ENCODE measurements at places on chromosomes 7 and 10.

- DNase-seq, result no peak
These were observed 63.1 kb downstream of the FZD1 start for GRCh38 chr7:91327346-91327745.

DNA sequence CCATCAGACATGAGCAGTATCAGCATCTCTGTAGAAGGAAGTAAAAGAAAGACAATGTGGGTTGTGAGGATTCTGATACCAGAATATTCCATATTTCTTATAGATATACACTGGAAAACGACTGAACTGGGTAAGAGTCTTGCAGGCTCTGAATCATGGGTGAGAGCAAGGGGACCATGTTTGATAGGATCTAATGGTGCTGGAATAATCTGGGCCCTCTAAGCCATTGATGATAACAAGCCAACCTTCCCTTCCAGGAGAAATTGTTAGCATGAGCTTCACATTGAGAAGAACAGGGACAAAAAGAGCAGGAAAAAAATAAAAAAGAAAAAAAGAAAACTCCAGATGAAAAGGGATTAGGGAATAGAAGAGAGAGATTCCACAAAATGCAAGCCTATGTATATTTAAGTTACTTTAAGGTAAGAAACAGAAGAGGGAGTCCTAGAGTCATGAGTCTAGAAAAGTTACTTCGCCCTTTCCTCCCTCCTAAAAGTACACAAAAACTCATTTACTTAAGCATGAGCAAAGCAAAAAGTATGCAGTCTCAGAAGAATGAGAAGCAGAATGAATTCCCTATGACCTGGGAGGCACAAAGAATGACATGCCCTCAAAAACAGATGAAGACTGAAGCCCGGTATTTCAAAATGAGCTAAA lies 181.9 kb downstream of the TMEM26 start:
- no peak for DNase-seq

DNA sequence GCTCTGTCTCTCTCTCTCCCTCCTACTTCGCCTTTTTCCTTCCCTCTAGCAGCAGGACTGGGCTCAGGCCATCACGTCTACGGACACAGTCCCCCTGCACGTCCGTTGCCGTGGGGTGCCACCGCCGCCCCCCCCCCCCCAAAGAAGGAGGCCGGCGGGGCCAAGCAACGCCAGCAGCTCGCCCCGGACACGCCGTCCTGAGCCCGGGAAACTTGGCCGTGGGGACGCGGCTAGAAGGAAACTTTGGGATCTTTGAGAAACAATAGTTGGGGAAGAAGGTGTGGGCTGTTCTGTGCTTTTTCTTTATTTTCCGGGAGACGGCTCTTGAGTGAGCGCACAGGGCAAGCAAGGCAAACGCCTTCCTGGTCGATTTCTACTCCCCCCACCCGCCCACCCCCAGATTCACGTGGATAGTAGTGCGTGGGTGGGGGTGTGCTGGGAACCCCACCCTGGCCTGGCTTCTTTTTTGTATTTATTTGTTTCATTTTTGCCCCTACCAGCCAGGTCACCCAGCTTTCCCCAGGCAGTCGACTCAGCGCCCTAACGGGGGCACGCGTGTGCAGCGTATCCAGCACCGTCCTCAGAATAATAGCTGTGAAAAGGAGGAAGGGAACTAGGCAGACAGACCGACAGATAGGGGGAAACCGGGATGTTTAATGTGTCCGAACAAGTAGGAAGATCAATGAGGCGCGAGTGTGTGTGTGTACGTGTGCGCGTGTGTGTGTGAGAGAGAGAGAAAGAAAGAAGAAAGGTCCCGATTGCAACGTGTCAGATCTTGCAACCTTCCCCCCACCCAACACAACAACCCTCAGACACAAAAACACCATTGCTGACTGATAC lies 1.4 kb downstream of the MXI1 start:
- peak; percentile 66 for DNase-seq

- DNase-seq, result no peak
These were observed 28.7 kb downstream of the LYZL1 start for GRCh38 chr10:29317423-29318021.

DNA sequence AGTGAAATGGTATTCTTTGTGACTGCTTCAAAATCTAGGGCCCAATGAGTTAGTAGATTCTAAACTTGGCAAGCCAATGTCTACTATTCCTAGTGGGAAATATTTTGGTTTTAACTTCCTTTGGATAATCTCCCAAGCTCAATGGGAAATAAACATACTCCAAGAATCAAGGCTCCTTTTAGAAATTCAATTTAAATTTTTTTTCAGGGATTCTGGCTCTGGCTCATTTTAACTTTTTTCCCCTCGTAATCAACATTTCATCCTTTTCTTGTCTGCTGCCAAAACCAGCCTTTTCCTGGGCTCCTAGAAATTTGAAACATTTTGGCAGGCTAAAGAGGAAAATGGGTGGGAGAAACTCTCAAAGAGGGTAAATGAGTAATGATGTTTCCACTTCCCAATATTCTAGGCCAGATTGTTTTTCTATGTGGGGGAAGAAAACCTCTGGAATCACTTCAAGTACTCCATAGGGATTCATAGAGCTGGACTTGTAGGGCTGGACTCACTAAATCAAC lies 85.6 kb upstream of the AGR3 start:
- no peak for DNase-seq

DNA sequence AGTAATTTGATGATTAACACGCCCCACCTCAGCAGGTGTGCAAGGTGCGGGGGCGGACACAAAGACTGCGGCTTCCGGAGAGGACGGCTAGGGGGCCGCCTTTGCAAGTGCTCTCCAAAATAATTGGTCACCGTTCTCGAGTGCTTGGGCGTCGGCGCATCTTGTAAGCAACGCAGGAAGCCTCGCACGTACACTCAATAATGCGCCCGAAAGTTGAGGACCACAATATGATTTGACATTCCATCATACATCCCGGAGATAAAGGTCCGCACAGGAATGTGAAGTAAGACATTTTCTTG lies 114.7 kb downstream of the EBF3 start:
- DNase-seq, result no peak

GRCh38 chr10:4868357-4868657 lies 42.3 kb downstream of the AKR1E2 start:
- DNase-seq, result no peak

DNA sequence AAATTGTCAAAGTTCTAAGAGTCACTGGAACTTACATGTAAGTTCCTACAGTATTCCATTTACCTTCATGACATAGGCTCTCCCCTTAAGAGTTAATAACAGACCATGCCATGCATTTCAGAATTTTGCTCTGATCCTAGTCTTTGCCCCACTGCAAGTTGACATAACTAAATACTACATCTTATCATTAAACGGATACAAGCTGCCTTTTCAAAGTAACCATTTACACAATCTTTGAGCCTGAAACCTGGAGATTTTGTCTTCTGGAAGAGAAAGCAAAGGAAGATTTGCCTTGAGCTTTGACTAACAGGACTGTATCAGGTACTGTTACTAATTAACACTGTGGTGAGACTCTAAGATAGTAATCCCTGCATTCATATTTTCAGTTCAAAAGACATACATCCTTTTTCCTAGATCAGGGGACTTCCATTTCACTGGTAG lies 9.3 kb upstream of the AKR1D1 start:
- no peak for DNase-seq

- no peak for DNase-seq
These were observed 275.2 kb downstream of the IPMK start for GRCh38 chr10:57992321-57993077.

- no peak for DNase-seq
These were observed 70.1 kb upstream of the HECW1 start for GRCh38 chr7:43042302-43042701.

GRCh38 chr7:75889223-75889825 lies 10.5 kb downstream of the RHBDD2 start:
- DNase-seq, result no peak

DNA sequence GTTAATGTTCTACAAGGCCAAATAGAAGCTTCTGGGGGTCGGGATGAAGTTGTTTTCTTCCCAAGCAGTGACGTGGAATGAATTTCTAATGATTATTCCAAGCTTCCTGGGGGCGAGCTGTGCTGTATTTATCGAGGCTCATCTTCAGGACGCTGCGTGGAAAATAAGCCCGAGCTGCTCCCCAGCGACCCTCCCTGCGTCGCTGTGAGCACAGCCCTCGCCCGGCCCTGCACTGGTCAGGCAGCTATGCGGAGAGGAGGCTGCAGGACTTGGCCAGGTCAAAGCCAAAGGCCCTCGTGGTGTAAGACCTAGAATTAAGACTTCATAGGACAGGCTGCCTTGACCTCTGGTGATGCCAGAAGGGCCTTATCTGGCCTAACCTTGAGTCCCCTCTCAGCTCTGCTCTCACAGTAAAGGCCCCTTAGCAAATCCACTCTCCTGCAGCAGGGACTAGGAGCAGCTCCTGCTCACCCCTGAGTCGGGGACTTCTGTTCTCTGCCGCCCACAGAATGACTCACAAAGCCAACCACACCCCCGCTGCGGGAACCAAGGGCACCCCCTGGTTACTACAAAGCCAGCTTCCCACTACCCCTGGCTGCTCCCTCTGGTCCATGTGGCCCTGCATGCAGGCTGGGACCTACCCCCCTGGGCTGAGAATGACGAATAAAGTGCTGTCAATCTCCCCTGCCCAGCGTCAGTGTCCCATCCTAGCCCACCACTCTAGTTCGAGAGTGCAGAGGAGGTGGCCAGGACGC lies 501.6 kb downstream of the TCERG1L start:
- DNase-seq, result no peak

DNA sequence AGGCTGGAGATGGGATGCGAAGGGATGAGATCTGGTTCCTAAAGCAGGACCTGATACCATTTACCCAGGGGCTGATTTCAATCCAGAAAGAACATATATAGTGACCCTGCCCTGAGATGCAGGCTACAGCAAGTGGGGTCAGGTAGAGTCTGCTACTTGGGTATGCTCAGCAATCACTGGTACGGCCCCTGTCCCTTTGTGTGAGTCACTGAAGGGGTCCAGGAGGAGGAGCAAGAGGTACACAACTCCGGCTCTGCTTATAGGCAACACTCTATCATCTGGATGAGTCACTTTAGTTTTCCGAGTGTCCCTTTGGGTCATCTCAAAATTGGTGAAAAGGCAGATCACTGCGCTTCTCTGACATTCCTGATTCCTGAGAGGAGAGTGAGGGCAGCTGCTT lies 79.6 kb upstream of the SORCS1 start:
- no peak for DNase-seq
